Amniotic stem cell (primary cell): ENCODE measurements at places on chromosomes 12 and 14.
A peak's percentile ranks its signal among the peaks of the same experiment; 100 is the strongest.

DNA sequence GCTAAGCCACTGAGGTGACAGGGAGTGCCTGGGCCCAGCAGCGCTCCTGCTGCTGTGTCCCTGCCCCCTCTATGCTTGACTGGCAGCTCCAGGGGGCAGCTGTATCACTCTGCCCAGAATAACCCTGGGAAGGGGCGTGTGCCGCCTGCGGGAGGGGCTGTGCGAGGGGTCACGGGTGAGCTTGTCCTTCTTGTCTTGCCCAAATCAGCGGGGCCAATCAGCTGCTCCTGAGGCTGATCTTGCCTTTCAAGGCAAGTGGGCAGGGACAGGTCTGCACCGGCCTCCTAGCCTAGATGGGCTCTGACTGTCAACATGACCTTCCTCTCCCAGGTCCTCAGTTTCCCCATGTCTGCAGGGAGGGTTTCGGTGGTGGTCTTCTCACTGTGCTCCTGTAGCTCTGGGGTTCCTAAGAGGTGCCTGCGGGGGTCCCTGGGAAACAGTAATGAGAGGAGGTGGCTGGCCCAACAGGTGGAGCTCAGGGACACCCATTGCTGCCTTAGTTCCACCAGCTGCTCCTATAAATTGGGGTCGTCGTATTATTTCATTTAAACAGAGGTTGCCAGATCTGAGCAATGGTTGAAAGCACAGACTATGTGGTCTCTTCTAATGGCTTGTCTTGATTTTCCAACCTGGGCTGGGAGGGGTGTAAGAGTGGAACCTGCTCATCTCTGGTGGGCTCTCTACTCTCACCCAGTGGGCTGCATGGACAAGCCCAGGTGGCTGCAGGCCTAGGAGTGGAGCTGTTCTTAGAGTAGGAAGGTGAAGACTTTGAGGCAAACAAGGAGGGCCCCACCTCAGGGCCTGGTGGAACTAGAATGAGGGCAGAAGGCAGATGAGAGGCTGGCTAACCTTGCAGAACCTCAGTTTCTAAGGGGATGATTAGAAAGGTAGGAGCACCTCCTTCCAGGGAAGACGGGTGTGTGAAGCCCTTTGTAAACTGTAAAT lies 11.7 kb downstream of the RTL1 start:
- no peak for DNase-seq

DNA sequence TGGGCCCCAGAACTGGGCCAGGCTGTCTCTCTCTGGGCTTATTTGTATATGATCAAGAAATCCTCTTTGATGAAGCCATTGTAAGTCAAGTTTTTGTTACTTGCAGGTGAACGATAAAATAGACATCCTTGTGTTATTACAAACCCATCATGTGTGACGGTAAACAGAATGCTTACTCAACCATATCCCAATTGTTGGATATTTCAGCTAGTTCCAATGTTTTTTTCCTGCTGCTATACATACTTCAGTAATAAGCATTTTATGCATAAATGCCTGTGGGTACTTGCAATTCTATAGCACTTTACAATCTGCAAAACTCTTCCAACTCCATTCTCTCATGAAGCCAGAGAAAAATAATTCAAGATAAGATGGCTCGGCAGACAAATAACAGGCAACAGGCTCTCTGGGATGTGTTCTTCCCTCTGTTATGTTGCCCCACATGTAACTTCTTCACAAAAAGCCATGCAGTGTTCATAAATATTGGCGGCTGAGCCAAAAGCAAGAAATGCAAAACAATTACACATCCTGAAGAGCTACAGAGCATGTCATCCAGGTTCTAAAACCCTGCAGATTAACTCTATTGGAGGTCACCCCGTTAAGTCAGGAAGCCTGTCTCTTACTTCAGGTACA lies 69.5 kb downstream of the CLMN start:
- DNase-seq = no peak

DNA sequence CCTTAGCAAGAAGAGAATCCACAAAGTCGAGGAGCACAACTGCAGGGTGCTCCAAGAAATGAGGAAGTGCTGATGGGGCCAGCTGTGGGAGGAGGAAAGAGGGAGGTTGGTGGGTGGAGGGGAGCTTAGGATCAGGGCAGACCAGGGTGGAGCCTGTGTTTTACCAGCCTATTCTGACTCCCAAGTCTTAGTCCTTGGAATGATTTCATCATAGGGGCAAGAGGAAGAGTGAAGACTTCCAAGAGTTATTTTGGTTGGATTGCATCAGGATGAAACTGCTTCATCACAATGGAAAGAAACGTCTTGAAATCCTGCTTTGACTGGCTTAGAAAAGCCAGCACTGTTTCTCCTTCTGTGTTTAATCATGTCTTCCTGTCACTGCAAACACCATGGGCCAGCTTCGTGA lies 194.0 kb downstream of the DPF3 start:
- peak; percentile 32 for DNase-seq

DNA sequence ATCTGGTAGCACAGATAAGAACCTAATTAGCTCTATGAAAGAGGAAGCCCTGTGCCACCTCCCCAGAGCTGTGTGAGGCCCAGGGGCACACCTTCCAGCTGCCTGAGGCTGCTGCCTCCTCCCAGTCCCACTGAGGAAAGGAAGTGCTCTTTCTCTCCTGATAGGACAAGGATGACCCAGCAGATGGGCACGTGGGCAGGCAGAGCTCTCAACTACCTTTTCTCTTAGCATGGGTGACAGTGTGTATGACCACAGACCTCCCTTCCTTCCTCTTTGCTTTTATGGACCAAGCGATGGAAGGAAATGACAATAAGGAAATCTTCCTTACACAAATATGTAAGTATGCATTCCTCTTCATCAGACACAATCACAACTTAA lies 127.6 kb upstream of the AMIGO2 start:
- no peak for DNase-seq

DNA sequence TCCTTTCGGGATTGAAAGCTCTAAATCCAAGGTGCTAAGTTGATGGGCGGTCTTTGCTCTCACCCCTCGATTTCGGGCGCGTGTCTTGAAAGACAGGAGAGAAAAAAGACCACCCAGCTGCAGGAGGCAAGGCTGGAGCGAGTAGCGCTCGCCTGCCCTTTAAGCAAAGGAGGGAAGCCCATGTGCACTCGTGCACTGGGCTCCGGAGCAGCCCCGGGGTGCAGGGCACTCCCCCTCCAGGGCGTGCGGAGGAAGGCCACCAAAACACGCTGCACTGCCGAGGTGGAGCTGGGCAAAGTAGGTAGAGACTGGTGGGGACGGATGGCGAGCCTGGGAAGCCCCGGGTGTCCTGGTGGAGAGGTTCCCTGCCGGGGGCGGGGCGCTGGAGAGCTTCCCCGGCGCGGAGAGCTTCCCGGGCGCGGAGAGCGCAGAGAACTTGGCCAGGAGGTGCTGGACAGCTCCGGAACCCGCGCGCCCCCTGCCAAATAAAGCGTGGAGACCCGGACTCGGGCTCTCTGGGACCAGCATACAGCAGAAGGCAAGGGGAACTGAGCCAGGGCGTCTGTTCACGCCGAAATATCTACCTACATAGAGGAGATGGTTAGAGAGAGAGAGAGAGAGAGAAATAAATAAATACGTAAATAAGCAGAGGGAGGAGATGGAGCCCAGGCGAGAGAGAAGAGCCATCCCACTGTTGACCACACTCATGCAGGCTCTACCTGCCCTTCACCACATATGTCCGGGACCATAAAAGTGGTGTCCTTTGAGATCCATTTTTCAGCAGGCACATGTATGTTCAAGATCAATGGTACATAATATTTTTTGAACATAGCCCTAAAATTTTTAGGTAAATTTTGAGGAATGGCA lies 662 bp upstream of the NELL2 start:
- no peak for DNase-seq

GRCh38 chr12:25842254-25842653 lies 116.2 kb upstream of the RASSF8 start:
- DNase-seq = no peak

DNA sequence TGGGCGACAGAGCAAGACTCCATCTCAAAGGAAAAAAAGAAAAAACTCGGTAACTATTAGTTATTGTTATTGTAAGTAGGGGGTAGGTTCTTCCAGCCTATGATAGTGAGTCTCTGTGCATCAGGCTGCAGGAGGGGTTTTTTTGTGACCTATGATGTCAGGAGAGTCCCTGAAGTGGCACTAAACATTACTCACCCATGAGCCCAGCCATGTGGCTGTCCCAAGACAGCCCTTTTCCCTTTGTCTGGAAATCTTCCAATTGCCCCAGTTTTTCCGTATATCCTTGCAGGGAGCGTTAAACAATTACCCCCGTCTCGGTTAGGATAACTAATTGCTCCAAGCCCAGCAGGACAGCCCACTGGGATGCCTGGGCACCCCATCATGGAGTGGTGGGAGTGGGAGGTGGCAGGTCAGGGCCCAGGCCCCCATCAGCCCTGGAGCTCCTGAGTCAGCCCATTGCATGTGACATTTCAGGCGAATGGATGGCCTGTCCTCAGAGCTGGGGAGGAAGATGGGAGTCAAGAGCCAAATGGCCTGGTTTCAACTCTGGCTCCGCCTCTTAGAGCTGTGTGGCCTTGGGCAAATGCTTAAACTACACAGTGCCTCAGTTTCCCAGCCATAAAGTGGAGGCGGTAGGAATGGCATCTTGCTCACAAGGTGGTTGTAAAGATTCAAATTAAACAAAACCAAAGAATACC lies 16.4 kb downstream of the PHETA1 start:
- no peak for DNase-seq

DNA sequence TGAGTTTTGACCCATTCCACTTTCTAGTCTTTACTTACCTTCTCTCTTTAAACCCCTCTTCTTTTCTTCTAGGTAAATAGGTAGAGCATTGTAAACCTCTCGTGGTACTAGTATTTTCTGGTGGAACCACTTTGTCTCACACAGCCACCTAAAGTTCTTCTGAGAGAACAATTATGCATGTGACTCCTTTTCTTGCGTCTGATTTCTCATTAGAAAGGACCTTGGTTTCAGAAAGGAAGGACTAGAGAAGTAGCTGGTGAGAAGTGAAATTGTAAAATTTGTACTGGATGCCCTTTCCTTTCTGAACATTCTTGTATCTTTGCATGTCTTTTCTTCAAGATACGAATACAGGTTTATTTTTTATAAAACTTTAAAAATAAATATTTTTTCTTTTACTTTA lies 99.0 kb downstream of the NUBPL start:
- no peak for DNase-seq

GRCh38 chr12:14207905-14208551 lies 157.5 kb upstream of the ATF7IP start:
- DNase-seq = no peak

DNA sequence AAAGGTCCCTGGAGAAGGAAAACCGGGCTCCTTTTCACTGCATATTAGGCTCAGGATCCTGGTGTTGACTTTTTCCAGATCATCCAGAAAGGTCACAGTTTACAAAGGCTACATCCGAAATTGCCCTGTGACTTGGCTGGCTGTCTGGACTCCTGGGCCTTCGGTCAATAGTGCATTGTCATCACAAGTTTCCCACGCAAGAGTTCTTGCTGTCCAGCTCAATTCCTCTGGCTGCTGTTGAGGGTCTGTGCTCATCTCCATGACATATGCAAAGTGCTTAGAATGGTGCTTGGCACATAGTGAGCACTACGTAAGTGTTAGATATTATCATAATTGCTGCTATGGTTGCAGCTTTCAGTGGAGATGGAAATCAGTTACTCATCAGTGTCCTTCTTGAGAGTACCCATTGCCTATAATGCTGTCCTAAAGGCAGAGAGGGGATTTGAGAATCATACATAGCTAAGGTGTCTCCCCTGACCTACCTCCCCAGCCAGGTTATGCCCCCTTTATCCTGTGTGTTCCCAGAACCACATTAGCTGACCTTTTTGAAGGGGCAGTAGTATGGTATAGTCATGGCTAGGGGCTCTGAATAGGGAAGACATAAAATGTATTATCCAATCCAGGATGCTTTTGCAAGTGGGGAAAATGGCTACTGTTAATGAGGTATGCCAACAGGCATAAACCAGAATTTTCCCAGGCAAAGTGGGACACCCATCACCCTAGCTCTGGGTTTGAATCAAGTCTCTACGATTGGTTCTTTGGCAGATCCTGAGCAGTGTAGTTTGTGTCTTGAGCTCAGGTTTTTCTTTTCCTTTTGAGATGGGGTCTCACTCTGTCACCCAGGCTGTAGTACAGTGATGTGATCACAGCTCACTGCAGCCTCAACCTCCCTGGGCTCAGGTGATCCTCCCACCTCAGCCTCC lies 132.0 kb upstream of the CCND2 start:
- no peak for DNase-seq

GRCh38 chr14:63394841-63395240 lies 76.1 kb upstream of the GPHB5 start:
- DNase-seq = no peak

- no peak for DNase-seq
These were observed 15.2 kb upstream of the FOXN3 start for GRCh38 chr14:89432226-89432625.

DNA sequence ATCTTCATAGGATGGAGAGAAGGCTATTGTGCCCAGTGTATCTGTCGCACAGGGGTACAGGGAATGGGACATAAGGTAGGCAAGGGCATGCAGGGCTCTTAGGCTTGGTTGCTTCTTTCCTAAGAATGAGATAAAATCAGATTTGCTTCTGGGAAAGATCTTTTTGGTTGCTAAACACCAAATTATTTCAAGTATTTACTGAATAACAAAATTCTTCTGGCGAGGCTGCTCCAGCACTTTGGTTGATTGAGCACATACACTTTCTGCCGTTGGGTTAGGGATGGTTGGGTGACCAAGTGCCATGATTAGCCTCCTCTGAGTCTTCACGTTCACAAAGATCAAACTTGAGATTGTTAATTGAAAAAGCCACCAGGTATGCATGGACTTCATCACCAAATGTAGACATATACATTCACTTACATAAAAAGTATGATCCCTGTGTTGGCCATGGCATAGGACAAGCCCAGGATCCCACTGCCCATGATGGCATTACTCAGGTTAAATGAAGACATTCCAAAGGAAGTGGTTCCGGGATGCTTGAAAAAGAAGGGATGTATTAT lies 38.2 kb downstream of the SLC38A4 start:
- DNase-seq = no peak

DNA sequence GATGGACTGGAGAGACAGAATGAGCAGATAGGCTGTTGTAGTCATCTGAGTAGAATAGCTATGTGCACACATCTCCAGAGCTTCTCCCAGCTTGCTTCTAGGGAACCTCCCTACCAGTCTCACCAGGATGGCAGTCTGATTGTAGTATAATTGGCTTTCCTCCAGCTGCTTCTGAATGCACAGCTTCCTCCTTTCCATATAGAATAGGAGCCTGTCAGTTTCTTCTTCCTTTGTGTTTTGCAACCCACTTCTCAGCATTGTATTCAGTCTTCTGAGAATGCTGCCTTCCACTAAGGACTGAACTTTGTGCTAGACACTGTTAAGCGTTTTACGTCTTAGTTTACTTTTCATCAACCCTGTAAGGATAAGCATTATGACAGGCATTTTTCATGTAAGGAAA lies 2.2 kb upstream of the CSAD start:
- no peak for DNase-seq

- no peak for DNase-seq
These were observed 8.9 kb upstream of the NAV3 start for GRCh38 chr12:77821699-77822203.
